ENCODE measurements at places on chromosomes 5 and 9.

DNA sequence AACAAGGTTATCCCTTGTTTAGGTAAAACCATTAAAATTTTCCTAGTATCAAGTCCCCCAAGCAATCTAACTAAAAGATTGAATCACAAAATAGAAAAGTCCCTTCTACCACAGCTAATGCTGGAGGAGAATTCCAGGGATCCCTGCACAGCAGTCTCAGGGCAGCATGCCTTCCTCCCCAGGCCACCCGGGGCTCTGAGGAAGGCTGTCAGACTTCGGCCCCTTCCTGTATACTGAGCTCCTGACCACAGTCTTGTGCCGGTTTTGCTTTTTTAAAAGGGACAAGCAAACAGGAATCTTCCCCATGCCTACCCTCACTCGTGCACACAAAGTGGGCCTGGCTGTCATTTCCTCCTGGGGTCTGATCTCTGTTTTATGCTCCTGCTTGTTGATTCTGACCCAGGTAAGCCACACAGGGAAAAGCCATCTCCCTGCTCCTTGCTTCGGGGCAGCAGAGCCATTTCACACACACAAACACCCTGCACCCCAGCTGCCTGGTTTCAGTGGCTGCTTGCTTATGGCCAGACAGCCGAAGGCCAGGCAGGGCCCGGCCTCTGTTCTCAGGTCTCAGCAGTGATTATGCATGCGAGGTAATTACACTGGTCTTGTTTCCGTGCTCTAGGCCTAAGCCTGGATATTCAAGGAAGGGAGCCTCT, 211.9 kb downstream of the NXNL2 start:
- DNase-seq: no peak

GRCh38 chr9:76882686-76883085, 23.2 kb downstream of the PRUNE2 start:
- DNase-seq: no peak

GRCh38 chr5:66796305-66797292, 200.4 kb downstream of the MAST4 start:
- DNase-seq: peak; percentile 8

- peak; percentile 94 for DNase-seq
These were observed 126.7 kb downstream of the SNX18 start for GRCh38 chr5:54644226-54644625.

GRCh38 chr5:99775189-99775588, 760.0 kb upstream of the FAM174A start:
- no peak for DNase-seq

DNA sequence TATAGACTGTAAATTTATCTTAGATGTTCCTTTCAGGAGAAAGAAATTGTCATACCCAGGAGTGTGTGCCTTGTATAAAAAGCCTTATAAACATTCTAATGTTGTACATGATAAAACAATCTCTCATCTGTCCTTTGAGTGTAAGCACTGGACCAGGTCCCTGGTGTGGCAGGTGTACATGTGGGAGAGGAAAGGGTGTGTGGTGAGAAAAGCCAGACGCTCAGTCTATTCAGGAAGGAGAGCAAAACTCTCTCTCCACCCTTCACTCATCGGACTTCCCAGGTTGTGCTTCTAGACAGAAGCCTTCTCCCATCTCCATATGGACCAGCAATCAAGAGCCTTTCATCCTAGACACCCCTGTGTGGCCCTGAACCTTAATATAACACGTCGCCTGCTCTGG, 154.2 kb downstream of the ESM1 start:
- DNase-seq: no peak

DNA sequence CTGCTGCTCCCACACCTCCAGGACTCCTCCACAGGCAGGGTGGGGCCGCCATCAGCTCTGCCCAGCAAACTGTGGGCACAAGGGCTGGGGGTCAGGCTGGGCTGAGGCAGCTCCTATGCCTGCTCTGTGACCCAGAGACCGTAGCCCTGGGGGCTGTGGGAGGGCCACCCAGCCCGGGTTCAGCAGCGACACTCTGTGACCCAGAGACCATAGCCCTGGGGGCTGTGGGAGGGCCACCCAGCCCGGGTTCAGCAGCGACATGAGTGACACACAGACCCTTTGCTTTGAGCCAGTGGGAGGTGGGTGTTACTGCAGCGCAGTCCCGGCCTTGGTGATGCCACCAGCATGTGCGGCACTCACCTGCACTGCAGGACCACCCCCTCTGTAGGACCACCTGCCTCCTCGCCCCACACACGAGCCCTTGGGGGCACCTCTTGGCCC, 118.9 kb upstream of the LPCAT1 start:
- DNase-seq: no peak

DNA sequence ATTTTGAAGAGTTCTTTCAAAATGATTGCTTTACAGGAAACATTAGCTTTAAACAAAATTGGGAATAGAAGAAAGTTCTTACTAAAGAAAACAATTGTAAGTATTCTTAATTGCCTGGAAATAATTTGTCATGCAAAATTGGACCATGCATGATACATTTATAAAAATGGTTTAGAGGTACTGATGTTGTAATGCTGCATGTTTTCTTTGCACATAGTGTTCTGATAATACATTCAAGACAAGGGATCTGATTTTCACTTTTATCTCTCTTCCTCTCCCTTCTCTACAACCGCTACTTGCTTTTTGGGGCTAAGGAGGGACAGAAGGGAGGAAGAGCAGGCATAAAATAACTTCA, 211.6 kb upstream of the MPDZ start:
- no peak for DNase-seq

GRCh38 chr5:16704945-16705344, 88.1 kb upstream of the RETREG1 start:
- no peak for DNase-seq

GRCh38 chr9:90808890-90809685, 7.5 kb downstream of the SYK start:
- DNase-seq: no peak

- peak; percentile 56 for DNase-seq
These were observed 1.4 kb downstream of the GLIS3 start for GRCh38 chr9:4298255-4299004.

- DNase-seq: peak; percentile 7
These were observed 122.7 kb downstream of the FSTL4 start for GRCh38 chr5:133489632-133490031.

- peak; percentile 25 for DNase-seq
These were observed 355.4 kb upstream of the PDE4D start for GRCh38 chr5:60248901-60249300.

- peak; percentile 72 for DNase-seq
These were observed 74.5 kb downstream of the ADAMTS12 start for GRCh38 chr5:33817301-33817700.

- DNase-seq: no peak
These were observed 113.2 kb downstream of the STK32A start for GRCh38 chr5:147348046-147348445.

- no peak for DNase-seq
These were observed 294.8 kb downstream of the AOPEP start for GRCh38 chr9:95021166-95021886.

- DNase-seq: no peak
These were observed 93.0 kb downstream of the APBA1 start for GRCh38 chr9:69579032-69579758.

DNA sequence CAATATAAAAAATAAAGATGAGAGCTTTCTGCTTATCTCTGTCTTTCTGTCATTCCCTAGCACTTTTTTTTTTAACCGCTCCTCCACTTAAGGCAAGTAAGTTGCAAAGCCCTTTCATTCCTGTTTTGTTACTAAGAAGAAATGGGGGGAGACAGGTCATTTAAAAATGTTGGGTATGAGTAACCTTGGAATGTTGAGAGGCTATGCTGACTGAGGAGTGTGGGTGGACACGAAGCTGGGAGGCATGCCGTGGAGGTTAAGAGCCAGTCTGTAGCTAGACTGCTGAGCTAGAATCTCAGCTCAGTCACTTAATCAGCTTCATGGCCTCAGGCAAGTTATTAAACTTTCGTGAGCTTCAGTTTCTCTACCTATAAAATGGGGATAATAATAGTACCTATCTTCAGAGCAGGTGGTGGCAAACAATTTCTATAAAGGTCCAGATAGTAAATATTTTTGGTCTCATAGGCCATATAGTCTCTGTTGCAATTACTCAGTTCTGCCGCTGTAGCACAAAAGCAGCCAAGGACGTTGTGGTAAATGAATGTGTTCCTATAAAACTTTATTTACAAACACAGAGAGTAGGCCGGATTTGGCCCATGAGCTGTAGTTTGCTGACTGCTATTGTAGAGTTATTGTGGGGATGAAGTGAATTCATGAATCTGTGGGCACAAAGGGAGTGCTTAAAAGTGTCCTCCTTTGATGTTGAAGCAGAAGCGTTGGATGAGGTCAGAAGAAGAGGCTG, 220.0 kb downstream of the GABBR2 start:
- peak; percentile 84 for DNase-seq

GRCh38 chr5:83917261-83917908, 196.7 kb upstream of the HAPLN1 start:
- DNase-seq: no peak

- DNase-seq: peak; percentile 93
These were observed 161.2 kb upstream of the PTGER4 start for GRCh38 chr5:40518485-40518917.

DNA sequence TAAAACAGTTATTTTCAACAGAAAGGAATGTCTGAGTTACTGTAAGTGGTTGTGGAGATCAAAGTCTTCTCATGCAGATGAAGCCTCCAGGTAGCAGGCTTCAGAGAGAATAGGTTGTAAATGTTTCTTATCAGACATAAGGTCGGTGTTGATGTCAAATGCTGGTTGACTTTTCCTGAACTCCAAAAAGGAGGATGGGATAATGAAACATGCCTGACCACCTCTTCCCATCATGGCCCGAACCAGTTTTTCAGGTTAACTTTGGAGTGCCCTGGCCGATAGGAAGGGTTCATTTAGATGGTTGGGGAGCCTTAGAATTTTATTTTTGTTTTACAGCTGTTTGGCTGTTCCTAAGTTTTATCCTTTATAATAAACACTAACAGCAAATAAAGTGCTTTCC, 478.4 kb downstream of the ACTL7B start:
- no peak for DNase-seq

GRCh38 chr5:137200906-137201700, 298.0 kb downstream of the SPOCK1 start:
- no peak for DNase-seq

- DNase-seq: no peak
These were observed 156.0 kb downstream of the ISL1 start for GRCh38 chr5:51539232-51539631.

DNA sequence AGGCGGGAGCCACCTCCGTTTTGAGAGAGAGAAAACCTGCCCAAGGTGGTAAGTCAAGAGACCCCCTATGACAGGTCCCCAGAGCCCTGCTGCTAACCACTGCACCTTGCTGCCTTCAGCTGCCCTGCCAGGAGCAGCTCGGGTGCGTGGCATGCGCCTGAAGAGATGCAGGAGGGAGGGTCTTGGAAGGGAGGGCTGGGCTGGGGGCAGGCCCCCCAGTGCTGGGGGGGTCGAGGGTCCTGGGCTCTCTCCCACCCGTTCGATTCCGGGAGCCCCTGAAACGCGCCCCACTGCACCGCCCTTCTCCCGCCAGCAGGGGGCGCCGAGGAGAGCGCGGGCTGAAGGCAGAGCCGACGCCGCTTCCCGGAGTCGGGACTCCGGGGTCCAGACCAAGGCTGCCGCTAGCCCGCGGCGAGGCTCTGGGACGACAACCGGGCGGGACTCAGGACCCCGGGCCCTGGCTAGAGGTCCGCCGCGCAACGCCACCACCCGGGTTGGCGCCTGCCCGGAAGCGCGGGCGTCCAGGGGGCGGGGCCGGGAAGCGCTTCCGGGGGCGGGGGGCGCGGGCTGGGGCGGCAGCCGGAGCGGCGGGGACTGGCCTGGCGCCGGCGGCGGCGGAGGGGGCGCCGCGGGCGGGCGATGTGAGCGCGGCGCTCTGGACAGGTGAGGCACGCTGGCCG, at the start of gene ZBTB34:
Gene ZBTB34 (plus strand): TSS at position 563 of the 680 bp plus-strand sequence. CDS start 18,761 bp downstream, outside the sequence.
- peak; percentile 44 for DNase-seq

GRCh38 chr5:111927191-111927590, 170.2 kb upstream of the NREP start:
- DNase-seq: peak; percentile 35

DNA sequence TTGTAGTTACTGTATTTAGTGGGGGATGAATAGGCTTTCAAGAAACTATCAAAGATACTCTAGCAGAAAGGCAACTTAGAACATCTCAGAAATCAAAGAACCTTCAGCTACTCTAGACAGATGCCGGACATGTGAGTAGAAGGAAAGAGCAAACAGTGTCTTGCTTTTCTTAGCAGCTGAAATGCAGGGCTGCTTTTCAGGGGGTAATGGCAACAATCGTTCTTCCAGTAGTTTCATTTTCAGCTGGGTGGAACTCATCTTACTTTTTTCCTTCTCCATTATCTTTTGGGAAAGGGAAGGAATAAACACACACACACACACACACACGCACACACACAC, 281.6 kb downstream of the CRB2 start:
- no peak for DNase-seq

Data from HT1080 (cell line).